IMR-90 (cell line): ENCODE measurements at places on chromosomes 4 and X. TPM values are rescaled to one million over a fixed set of nuclear protein-coding genes. Genes with fewer than 3 reads are reported as not detected.

The RAB40A gene
- polyA plus RNA-seq = 0.16 and 0.26 TPM in 2 replicates

The PPP1R2C gene
- polyA plus RNA-seq = not detected in 2 replicates

The MAGEA10 gene
- not detected in 2 replicates for polyA plus RNA-seq

The FMR1NB gene
- polyA plus RNA-seq = not detected in 2 replicates
